Germinal center (tissue), 1 donor: ENCODE measurements at places on chromosomes 12 and 14.

DNA sequence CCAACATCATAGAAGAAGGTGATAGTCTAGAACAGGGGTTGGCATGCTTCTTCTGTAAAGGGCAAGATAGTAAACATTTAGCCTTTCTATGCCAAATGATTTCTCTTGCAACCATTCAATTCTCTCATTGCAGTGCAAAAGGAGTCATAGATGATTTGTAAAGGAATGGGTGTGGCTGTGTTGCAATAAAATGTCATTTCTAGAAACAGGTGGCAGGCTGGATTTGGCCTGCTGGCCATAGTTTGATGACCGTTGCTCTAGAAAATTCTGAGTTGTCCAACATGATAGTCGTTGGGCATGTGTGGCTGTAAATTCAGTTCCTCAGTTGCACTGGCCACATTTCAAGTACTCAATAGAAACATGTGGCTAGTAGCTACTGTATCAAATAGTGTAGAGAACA, 21.7 kb downstream of the SMCO2 start:
- no peak for DNase-seq

- no peak for DNase-seq
Measured at GRCh38 chr14:69089046-69089445, 63.9 kb downstream of the DCAF5 start.

- DNase-seq = no peak
Measured at GRCh38 chr14:69543341-69544115, 31.1 kb downstream of the CCDC177 start.

- DNase-seq = no peak
Measured at GRCh38 chr12:104054681-104055346, 4.8 kb upstream of the GLT8D2 start.
